ENCODE measurements at places on chromosomes 12 and 14.

DNA sequence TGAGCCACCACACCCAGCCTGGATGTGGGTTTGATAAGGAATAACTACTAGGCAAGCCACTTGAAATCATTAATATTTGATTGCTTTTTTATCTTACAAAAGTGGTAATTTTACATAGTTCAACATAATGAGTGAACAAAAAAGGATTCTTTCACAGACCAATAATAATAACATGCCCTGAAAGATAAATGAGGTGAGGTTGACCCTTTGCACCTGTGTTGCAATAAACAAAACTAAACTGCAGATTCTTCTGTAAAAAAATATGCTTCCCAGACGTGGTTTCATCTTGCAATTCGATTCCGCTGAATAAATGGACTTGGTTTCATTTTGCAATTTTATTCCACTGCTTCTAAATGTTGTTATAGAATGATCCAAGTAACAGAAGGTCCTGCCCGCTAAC, 1514.9 kb upstream of the TMEM132C start:
- no peak for DNase-seq

- DNase-seq: no peak
Observed at GRCh38 chr14:91261115-91261514, 16.6 kb upstream of the GPR68 start.

- DNase-seq: no peak
Observed at GRCh38 chr14:77498984-77499527, 440 bp upstream of the ISM2 start.

GRCh38 chr14:24409192-24409591, 10.4 kb downstream of the NYNRIN start:
- DNase-seq: no peak

- DNase-seq: no peak
Observed at GRCh38 chr12:115758877-115759620, 518.4 kb downstream of the MED13L start.

GRCh38 chr12:51730745-51731144, 117.8 kb downstream of the FIGNL2 start:
- no peak for DNase-seq

GRCh38 chr12:59007620-59008019, 87.3 kb upstream of the LRIG3 start:
- no peak for DNase-seq

GRCh38 chr12:62848418-62848817, 86.5 kb downstream of the PPM1H start:
- peak; percentile 68 for DNase-seq

GRCh38 chr12:46562625-46563225, 190.2 kb upstream of the SLC38A2 start:
- no peak for DNase-seq

Measured in muscle of back (tissue), 13 donors.